ENCODE measurements at places on chromosomes 11 and 22.

DNA sequence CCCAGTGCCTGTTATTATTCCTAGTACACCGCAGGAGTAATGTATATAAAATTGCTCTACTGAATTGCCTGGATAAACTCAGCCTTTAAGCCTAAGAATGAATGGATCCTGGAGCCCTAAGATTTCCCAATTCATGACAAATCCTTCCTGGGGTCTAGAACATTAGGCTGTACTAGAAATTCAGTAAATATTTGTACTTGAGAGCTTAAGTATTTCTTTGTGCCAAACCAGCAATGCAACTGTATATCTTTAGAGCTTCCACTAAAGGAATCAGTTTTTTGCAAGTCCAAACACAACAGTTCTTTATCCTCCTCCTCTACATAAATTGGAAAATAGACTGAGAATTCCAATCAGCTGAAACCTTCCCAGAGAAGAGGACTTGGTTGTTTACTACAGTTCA is 65.6 kb downstream of the FAM168A start:
- DNase-seq = no peak

GRCh38 chr11:86923999-86924766 is 31.0 kb downstream of the FZD4 start:
- DNase-seq = no peak

- no peak for DNase-seq
Observed at GRCh38 chr11:79006854-79007253, 432.2 kb upstream of the NARS2 start.

DNA sequence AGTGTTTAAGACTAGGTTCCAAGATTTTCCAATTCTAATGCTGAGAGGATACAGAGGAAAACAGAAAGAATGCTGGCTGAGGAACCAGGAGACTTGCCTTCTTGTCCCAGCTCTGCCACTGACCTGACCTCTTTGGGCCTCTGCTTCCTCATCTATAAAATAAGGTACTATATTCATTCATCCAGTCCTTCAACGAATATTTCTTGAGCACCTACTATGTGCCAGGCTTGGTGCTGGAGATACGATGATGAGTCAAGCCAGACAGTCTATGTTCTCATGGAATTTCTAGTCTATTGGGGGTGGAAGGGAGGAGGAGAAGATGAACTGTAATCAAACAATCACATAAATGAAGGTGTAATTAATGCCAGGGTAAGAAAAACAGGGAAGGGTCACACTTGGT is 27.8 kb upstream of the UPB1 start:
- no peak for DNase-seq

DNA sequence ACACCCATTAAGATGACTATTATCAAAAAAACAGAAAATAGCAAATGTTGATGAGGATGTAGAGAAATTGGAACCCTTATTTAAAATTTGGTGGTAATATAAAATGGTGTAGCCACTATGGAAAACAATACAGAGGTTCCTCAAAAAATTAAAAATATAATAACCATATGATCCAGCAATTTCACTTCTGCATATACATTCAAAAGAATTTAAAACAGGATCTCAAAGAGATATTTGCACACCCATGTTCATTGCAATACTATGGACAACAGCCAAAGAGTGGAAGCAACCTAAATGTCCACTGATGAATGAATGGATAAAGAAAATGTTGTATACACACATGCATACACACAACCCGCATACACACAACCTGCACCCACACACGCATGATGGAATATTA is 102.2 kb downstream of the FAM168A start:
- no peak for DNase-seq

- no peak for DNase-seq
Observed at GRCh38 chr22:44033287-44033686, 9.2 kb downstream of the PARVB start.

- DNase-seq = no peak
Observed at GRCh38 chr22:48825802-48826520, 1001.7 kb downstream of the BRD1 start.

DNA sequence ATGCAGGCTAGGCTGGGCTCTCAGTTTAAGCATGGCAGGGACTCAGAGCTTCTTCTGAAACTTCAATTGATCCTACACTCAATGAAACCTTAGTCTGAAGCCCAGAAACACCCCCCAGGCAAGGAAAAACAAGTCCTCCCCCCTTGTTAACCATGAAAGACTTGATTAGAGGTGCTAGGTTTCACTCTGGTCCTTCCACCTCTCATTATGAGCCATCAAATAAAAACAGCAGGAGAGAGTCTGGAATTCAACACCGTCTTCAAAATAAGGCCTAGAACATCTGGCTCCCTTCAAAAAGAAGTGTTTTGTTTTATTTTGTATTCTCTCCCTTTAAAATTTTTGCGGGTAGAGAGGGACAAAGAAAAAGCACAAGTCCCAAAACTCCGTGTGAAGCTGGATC is 95.7 kb downstream of the NAT10 start:
- DNase-seq = no peak

DNA sequence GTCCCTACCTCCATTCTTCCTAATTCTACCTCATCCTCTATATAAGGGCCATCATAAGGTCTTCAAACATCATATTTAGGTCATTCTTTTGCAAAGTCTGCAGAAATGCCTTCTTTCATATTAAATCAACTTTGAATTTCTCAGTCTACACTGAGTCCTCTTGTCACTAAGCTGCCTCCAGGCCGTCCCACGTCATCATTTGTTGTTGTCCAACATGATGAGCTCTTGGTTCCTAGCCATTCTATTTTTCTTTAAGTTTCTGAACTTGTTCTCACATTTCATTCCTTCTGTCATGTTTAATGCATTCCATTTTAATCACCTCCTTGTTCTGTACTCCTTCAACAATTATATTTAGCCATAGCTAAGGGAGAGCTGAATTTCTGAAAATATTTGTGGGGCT is 59.2 kb upstream of the PGR start:
- DNase-seq = no peak

- no peak for DNase-seq
Observed at GRCh38 chr11:19232910-19233503, 7.7 kb downstream of the E2F8 start.

DNA sequence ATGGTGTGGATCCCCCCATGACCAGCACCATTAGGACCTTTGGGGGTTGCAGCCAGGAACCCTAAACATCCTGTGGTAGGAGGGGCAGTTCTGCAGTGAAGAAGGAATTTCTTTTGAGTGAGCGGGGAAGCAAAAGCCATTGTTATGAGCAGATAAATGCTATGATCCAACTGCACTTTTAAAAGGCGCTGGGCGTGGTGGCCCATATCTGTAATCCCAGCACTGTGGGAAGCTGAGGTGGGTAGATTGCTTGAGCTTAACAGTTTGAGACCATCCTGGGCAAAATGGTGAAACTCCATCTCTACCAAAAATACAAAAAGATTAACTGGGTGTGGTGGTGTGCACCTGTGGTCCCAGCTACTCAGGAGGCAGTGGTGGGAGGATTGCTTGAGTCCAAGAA is 5.9 kb upstream of the TOMM22 start:
- no peak for DNase-seq

GRCh38 chr11:46674463-46675287 is 25.7 kb downstream of the ARHGAP1 start:
- DNase-seq = no peak

GRCh38 chr22:27988704-27989103 is 69.6 kb upstream of the PITPNB start:
- DNase-seq = no peak

DNA sequence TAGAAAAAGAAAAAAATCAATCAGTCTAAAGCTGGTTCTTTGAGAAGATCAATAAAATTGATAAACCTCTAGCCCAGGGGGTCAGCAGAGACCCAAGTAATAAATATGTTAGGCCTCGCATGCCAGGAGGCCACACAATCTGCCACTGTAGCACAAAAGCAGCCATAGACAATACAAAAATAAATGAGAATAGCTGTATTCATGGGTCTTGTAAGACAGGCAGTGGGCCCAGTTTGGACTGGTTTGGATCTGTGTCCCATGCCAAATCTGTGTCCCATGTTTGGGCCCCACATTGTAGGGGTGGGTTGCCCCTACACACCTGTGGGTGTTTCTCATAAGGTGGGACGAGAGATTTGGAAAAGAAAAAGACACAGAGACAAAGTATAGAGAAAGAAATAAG is 6.6 kb upstream of the PLAAT4 start:
- DNase-seq = no peak

DNA sequence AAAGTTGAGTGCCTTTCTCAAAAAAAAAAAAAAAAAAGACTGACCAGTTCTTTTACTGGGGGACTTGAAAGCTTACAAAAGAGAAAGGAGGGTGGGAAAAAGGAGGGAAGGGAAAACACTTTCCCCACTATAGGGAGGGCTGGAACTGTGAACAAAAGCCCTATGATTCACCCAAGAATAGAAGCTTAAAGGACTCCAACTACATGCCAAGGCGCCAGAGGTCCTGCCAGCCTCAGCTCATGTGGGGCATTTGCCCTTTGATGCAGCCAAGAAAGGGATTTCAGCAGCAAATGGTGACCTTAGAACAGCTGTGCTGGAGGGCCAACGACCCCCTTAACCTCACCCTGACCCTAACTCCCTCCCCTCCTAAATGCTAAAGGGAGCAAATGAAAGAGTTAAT is 160.0 kb downstream of the NTM start:
- DNase-seq = no peak

DNA sequence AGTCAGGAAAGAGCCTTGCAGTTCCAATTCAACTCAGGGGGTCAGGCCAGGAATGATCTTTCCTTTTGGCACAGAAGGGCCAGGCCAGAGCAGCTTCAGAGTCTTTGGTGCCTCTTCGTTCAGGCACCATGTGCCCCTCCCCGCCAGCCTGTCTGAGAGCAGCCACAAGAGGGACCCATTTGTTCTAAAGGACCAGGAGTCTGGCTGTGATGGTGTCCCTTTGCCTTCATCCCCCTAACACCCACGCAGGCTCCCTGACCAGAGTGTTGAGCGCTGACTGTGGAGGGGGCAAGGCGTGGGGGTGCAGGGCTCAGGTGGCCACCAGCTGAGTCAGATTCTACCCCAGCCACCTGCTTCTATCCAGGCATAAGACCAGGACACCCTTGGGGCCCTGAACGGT is 156.4 kb downstream of the TTC17 start:
- no peak for DNase-seq

DNA sequence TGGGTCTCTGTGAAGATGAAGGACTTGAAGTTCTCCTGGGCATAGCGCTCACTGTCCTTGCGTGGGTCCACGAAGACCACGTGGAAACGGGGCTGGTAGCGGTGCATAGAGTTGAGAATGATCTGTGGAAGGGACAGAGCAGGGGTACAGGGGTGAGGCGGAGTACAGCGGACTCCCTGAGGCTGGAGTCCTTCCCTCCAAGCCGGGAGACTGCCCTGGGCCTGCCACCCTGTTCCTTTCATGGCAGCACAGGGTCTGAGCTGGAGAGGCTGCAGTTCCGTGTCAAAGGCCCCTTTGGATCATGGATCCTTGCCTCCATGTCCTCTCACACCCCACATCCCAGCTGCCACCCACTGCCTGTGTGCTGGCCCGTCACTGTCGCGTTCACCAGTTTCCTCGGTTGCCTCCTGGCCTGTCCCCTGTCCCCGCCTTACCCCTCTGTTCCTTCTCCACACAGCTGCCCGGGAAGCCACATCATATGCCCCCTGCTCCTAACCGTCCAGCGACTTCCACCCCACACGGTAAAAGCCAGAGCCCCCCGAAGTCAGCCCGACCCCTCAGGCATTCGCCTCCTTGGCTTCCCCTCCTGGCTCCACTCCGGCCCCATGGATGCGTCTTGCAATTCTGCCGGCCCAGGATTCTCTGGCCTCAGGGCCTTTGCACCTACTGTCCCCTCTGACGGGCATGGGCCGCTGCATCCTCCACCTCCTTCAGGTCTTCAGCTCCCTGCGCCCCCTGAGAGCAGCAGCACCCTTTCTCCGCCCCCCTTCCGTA is 3.4 kb upstream of the NUDT8 start:
- DNase-seq = no peak

DNA sequence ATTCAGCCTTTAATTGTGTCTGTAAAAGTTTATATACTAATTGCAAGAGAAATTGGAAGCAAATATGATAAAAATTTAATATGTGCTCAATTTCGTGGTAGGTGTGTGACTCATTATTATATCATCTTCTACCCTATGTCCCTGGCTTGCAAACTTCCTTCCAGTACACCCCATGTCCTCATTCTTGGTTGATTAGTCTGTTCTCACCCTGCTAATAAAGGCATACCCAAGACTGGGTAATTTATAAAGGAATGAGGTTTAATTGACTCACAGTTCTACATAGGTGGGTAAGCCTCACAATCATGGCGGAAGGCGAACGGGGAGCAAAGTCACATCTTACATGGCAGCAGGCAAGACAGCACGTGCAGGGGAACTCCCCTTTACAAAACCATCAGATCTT is 11.9 kb downstream of the MRGPRX3 start:
- no peak for DNase-seq

DNA sequence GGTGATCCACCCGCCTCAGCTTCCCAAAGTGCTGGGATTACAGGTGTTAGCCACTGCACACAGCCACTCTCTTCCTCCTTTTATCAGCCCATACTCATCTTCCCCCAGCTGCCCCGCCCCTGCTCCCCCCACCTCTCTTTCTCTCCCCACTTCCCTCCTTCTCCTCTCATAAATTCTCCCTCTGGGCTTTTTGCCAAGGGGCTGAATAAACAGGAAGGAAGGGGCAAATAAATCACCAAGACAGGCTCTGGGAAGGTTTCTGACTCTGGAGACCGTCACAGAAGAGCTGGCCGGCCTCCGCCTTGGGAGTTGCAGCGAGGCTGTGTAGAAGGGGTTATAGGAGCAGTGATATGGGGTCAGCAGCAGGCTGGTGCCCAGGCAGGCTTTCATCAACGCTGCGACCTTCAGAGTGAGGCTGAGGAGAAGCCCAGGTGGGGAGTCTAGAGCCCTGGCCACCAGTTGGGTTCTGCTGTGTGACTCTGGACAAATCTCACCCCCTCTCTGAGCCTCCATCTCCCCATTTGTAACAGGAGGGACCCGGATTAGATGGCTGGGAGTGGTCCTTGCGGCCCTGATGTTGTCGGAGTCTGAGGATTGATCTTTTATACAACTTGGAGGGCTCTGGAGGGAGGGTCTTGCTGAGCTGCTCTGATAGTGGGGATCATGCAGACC is 62.6 kb upstream of the RASD2 start:
- no peak for DNase-seq

GRCh38 chr11:115981814-115982471 is 477.7 kb upstream of the CADM1 start:
- DNase-seq = no peak

- no peak for DNase-seq
Observed at GRCh38 chr11:78800096-78800690, 225.5 kb upstream of the NARS2 start.
